ENCODE measurements at places on chromosomes 16 and 17.
A peak's percentile ranks its signal among the peaks of the same experiment; 100 is the strongest.

GRCh38 chr16:14510939-14511799, 118.9 kb downstream of the PARN start:
- no peak for DNase-seq

- no peak for DNase-seq
Observed at GRCh38 chr16:72969146-72969545, 78.8 kb downstream of the ZFHX3 start.

GRCh38 chr17:37086334-37086733, 137.6 kb downstream of the AATF start:
- no peak for DNase-seq

DNA sequence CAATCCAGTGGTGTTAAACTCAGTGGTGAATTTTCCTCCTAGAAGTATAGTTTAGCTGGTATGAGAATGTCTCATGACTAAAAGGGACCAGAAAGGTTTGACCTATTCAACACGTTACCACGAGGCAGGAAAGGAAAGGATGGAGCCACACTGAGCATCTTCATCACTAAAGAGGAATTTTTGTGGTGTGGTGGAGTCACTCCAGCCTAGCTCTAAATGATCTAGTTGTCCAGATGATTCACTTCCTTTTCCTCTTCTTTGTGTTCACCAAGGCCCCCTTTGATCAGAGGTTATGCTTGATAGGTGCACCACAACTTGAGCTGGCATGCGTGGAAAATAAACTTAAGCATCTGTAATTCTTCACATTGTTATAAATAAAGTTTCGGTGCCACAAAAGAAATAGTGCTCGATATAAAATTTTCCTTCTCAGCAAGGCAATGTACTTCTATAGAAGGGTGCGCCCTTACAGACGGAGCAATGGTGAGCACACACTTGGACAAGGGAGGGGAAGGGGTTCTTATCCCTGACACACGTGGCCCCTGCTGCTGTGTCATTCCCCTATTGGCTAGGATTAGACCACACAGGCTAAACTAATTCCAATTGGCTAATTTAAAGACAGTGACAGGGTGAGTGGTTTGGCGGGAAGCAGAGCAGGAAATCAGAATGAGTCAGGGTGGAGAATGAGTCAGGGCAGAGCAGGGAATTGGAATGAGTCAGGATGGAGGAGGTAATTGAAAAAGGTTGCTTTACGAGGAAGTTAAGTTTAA, 254.6 kb downstream of the HS3ST3A1 start:
- no peak for DNase-seq

- no peak for DNase-seq
Observed at GRCh38 chr16:81451753-81452680, 7.4 kb downstream of the CMIP start.

GRCh38 chr16:30561089-30561816, 3.1 kb upstream of the ZNF764 start:
- peak; percentile 66 for DNase-seq

GRCh38 chr16:84121007-84121406, 4.3 kb upstream of the MBTPS1 start:
- no peak for DNase-seq

Measured in aorta (tissue), 5 donors.